ENCODE measurements at places on chromosomes 7 and 10.

GRCh38 chr7:114645451-114645850, 230.8 kb downstream of the FOXP2 start:
- DNase-seq: no peak

GRCh38 chr7:133662830-133663229, 410.0 kb downstream of the EXOC4 start:
- no peak for DNase-seq

DNA sequence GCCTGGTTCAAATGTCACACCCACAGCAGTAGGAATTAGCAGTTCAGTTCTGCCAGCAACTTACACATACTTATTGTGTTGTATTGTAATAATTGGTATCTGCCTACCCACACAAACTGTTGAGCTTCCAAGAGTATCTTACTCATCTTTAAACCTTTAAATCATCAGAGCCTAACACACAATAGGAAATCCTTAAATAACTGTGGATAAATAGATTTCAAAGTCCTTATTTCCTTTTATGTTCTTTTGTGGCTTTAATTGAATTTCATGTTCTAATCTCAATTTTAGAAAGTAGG, 3.9 kb downstream of the CASD1 start:
- DNase-seq: no peak

GRCh38 chr7:1635401-1635800, 34.7 kb upstream of the ELFN1 start:
- no peak for DNase-seq

DNA sequence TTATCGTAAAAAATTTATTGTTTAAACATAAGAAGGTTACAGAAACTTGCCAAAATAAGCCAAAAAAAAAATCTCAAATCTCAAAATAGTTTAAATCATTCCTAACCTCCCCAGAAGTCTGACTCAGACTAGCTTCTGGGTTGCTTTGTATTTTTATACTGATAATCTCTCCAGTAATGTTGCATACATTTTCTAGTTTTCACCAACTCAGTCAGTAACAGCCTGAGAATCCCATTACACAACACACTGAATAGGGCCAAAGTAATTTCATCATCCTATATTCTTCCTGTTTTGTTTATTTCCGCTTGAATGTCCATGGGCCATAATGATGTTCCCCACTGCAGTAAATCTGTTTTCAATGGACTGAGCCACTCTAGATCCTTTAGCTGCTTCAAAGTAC, 478.5 kb downstream of the GPAM start:
- DNase-seq: no peak

DNA sequence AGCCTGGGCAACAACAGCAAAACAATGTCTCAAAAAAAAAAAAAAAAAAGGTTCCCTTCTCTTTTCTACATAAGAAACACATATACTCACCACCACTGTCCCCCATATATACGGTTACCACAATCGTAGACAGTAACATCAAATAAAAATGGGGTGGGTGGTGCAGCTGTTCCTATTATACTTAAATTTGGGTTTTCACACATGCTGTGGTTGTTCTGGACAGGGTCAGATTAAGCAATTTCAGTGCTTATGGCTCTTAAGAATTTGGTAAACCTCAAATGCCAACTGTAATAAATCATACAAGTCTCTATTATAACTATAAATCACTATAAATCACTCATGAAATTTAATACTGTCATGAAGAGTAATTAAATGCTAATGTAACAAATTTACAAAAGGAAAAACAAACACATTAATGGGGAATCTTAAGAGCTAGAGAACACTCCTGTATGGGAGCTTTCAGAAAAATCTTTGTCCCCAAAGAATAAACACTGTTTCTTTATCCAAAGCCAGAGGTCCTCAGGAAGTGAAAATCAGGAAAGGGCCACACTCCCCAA, 143.6 kb downstream of the GLI3 start:
- no peak for DNase-seq

- no peak for DNase-seq
Measured at GRCh38 chr7:100427762-100428198, 723 bp downstream of the ZCWPW1 start.

- DNase-seq: no peak
Measured at GRCh38 chr10:86083206-86083605, 283.4 kb downstream of the GRID1 start.

DNA sequence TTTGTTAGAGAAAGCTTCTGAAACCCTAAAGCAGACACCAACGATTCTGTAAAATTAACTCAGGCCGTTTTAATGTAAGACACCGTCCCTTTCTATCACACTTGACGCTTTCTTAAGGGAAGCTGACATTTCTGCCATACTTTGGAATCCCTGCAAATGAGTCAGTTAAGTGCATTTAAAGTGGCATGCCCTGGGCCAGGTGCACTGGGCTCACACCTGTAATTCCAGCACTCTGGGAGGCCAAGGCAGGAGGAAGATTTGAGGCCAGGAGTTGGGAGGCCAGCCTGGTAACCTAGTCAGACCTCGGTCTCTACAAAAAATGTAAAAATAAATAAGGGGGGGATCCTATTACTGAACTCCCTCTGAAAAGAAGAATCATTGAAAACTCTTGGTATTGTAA, 4.4 kb downstream of the UBE2H start:
- DNase-seq: no peak

GRCh38 chr7:77288676-77289320, 89.2 kb upstream of the FGL2 start:
- DNase-seq: no peak

DNA sequence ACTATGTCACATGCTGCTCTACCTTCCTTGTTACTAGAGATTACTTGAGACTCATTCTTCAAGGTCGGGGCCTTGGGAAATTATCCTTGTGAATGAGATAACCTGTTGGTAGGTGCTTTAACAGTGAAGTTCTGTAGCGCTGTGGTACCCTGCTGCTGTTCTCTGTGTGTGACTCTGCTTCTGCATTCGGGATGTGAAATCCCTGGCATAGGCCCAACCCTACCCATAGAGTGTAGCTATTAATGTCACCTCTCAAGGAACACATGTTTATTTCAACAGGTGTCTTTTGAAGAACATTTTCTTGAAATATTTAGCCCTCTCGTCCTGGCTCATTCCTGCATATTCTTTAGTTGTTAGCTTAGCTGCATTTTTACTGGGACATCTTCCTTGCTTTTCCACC, 41.8 kb upstream of the TMEM236 start:
- no peak for DNase-seq

DNA sequence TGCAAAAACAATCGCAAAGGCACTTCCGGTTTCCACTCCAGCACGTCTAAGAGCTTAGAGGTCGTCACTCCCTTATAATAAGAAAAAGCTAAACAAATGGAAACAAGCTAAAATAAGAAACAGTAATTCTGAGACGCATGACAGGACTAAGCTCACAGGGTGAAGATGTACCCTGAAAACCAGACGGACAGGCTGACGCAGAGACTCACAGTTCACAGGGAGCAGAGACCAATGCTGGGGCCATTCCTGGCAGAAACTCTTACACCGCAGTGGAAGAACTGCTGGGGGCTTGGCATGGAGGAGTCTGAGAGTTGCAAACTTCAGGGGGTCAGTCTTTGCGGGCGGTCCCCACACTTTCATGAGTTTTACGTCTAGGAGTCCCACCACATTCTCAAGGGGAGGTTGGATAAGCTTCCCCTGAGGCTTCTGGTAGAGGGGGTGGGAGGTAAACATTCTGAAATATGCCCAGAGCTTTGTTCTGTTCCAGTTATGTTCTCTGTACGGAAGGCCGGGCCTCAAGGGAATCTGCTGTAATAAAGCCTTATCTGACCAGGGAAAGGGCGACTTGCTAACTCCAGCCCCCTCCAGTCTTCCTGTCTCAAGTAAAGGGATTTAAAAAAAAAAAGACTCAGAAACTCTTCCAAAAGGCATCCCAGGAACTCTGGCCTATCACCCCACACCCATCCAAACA, 47.8 kb downstream of the BRI3 start:
- DNase-seq: no peak

DNA sequence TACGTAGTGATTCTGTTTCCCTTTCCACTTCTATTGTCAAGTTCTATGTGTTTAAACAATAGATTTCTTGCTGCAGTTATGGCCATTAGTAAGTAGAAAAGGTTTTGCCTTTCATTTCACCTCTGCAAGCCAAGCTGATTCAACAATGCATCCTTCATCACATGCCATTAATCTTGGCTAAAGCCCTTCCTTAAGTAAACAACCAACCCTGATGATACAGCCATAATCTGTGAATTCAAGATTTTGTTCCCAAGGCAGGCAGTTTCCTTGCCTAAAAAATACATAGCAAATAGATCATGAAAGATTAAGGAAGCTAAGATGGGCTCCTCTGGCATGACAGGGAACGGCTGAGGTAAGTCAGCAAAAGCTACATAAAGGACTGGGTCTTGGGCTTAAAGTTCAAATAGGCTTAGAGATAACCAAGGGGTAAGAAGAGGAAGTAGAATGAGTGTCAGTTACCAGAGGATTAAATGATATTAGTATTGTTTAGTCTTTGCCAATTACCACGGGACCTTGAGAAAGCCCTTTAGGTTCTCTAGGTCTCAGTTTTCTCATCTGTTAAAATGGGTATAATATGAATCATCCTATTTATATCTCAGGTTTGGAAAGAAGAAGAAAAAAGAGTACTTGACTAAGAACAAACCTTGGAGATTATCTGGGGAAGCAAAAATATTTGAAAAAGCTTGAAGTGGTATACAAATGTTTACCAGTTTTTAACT, 35.9 kb upstream of the ANK3 start:
- no peak for DNase-seq

GRCh38 chr10:19483421-19483820, 332.8 kb upstream of the PLXDC2 start:
- no peak for DNase-seq

- DNase-seq: no peak
Measured at GRCh38 chr10:110507346-110507745, 9.6 kb downstream of the DUSP5 start.

- peak; percentile 48 for DNase-seq
Measured at GRCh38 chr7:127588697-127589482, 679 bp downstream of the ARF5 start.

Data from activated naive CD4-positive, alpha-beta T cell treated with anti-CD3 and anti-CD28 coated beads, Interleukin-2, amount 10 ng/mL, durations not matched to agents 7 days and 5 days (primary cell).